Thoracic aorta (tissue), 2 donors: ENCODE measurements at places on chromosomes 7 and 10. TPM values are rescaled to one million over a fixed set of nuclear protein-coding genes. Genes with fewer than 3 reads are reported as not detected.

DNA sequence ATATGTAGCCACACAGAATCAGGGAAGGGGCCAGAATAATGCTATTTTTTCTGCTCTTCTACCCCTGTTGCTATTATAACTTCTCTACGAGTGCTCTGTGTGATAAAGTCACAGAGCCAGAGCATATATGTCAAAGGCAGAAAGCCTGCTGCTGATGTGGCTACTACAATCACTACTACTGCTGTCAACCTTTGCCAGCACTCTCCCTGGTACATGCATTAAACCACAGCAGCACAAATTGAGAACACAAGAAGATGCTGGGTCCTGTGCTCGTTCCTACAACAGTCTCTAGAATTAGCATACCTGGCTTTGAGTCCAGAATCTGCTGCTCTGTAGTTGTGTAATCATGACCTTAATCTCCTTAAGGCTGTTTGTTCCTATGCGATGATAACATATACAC lies 108.6 kb downstream of the SEMA3A start:
- no peaks in the 10 kb centered on the region for H3K27me3 ChIP-seq
- H3K36me3 ChIP-seq, result no peaks in the 10 kb centered on the region
- H3K4me1 ChIP-seq, result no peaks in the 10 kb centered on the region
- H3K27ac ChIP-seq, result no peak overlapping the region
- no peak overlapping the region for H3K4me3 ChIP-seq
- DNase-seq, result no peak

DGKB gene
- total RNA-seq, result not detected

FAM237B gene
- total RNA-seq, result not detected

GRCh38 chr7:133625046-133625445 lies 372.2 kb downstream of the EXOC4 start:
- no peaks in the 10 kb centered on the region for H3K27me3 ChIP-seq
- no peak for DNase-seq
- H3K36me3 ChIP-seq, result no peaks in the 10 kb centered on the region
- no peaks in the 10 kb centered on the region for H3K4me1 ChIP-seq
- H3K27ac ChIP-seq, result no peak overlapping the region

DNA sequence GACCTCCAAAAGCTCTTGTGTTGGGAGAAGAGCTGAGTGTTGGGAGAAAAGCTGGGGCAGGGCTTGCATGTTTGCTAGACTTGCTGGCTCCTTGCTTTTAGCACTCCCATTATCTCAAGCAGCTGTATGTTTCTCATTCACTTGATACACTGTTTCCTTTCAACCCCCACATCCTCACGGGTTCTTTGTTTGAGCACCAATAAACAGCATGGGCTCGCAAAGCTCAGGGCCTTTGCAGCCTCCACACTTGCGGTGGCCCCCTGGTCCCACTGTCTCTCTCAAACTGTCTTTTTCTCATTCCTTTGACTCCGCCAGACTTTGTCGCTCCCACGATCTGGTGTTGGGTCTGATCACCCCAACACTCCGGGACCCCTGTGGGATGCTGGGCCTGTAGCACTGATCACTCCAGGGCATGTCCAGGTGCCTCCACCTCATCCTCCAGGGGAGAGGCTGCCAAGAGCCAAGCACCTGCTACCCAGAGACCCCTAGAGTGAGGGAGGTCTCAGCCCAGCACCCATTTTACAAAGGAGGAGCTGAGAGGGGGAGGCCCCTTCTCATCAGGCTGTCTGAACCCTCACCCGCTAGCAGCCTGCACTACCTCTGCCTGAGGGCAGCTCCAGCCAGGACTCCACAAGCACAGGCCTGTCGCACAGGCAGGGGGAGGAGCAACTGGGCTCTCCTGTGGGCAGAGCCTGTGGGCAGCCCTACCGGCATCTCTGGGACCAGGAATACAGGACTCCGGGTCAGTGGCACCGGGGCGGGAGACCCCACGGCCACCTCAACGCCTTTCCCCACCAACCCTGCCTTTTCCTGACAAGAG lies 49.1 kb upstream of the MSMB start:
- H3K27ac ChIP-seq, result no peak overlapping the region
- no peaks in the 10 kb centered on the region for H3K4me1 ChIP-seq
- H3K4me3 ChIP-seq, result no peak overlapping the region
- DNase-seq, result no peak
- no peaks in the 10 kb centered on the region for H3K36me3 ChIP-seq

ATG9B gene
- 1.2 TPM for total RNA-seq
